ENCODE measurements at places on chromosomes 1 and 21. TPM values are rescaled to one million over a fixed set of nuclear protein-coding genes. Genes with fewer than 3 reads are reported as not detected.

CFHR1 gene
- total RNA-seq = not detected

MTARC2 gene
- 8.9 TPM for total RNA-seq

ALX3 gene
- total RNA-seq = not detected

KCNJ9 gene
- not detected for total RNA-seq

AGMAT gene
- total RNA-seq = 0.96 TPM

RGS1 gene
- total RNA-seq = not detected

DNA sequence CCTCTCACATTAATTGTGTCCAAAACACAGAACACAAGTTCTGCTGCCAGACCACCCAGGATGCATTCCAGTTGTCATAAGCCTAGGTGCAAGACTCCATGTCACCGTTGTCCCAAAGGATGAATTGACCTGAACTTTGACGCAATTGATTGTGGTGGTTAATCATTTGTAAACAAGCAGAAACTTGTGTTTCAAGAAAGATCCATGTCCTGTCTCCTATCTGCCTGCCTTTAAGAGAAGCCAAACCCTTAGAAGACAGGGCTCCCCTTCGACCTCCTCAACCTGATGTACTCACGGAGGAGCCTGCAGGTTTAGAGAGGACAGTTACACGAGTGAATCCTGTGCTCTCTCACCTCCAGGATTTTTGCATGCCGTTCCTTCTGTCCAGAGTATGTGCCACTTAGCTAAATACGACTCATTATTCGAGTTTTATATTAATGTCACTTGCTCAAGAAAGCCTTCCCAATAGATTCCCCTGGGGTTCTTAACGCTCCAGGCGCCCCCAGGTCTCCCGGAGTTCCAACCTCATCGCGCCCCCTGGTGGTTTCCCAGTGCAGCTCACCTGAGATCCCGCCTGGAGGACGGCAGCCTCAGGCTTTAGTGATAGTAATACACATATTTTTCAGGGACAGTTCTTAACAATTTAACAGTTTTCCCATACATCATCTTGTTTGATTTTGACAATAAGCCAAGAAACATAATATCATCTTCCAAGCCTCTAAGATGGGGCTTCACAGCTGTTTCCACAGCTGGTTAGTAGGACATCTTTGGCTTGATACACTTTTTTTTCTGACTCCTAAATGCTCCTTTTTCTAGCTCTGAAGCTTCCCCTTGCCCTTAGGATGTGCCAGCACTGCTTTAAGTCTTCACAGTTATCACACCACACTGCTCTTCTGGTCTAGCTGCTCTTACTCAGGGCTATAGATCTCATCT lies 2.4 kb upstream of the C8B start:
- no peak for DNase-seq

DNA sequence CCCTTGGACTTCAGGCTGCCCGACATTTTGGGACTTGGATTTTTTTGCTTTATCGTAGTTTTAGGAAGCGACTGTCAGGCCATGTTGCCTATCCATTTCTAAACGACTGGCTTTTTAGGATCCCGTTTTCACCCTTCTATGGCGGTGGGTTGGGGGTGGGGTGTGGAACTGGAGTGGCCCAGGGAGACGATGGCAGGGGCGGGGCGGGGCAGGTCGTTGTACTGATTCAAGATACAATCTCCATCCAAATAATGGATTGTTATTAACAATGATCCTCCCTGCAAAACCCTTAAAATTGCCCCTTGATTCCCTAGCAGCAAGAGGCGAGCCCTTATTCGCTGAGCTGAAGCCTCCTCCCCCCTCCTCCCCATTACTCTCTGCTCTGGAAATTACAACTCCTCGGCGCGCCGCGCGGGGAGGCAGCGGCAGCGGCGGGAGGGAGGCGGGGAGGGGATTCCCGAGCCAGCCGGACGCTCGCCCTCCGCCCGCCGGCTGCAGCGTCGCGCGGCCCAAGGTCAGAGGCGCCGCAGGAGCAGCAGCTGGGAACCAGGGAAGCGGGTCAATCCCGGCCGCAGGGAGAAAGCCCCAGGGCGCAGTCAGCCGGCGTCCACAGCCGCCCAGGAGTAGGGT lies at the start of gene TRIM67:
Gene TRIM67 (plus strand): TSS at position 392 of the 630 bp plus-strand sequence. CDS start 912 bp downstream, outside the sequence.
- no peak for DNase-seq

DNA sequence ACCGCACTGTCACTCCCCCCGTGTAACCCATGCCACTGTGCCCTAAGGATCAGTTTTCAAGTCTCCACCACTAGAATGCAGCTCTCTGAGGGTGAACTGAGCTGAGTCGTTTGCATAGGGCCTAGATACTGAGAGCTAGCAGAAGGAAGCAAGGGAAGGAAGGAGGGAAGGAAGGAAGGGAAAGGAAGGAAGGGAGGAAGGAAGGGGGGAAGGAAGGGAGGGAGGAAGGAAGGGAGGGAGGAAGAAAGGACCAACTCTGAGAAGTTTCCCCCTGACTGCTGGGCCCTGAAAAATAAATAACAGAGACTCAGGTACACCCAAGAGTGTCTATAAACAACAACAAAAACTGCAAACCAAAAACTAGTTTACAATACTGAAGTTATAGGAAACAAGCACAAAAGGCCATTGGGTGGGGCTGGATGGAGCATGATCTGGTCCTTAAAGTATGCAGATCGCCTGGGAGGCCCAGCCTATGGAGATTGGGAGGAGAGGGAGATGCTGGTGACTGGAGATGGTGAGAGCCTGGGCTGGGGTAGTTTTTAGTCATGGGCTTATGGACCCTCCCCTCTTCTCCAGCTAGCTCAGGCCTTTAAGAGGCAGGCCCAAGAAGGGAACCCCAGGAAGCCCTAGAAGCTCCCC lies 1.7 kb upstream of the MRPS15 start:
- DNase-seq = no peak

DNA sequence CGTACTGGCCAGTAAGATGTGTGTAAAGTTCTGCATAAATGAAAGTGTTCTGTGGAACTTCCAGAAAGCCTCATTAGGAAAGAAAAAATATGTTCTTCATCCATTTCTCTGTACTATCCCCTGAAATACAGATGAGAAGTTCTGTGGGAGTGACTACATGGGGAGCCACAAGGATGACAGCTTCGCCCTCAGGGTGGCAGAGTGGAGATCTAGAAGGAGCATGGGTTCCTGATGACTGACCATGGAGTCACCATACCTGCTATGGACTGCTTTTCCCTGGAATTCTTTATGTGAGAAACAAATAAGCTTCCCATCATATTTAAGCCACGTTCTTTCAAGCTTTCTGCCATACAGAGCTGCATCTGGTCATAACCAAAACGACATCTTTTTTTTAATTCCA lies 113.9 kb upstream of the RGS1 start:
- DNase-seq = no peak

DNA sequence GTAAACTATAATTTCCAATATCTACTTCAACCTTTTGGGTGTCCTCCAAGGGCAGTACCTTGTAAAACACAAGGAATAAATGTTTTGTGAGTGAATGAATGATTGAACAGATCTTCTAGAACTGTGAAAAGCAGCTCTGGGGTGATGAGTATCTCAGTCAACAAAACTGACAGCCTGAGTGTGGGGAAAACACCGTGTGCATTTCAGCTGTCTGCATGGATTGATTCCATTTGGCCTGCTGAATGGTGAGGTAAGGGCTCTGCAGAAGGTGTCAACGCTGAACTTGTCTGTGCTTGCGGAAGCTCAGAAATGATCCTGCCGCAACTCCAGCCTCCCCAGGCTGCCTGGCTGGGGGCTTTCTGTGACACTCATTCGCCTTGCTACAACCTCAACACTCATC lies 7.4 kb upstream of the AGMAT start:
- no peak for DNase-seq

DNA sequence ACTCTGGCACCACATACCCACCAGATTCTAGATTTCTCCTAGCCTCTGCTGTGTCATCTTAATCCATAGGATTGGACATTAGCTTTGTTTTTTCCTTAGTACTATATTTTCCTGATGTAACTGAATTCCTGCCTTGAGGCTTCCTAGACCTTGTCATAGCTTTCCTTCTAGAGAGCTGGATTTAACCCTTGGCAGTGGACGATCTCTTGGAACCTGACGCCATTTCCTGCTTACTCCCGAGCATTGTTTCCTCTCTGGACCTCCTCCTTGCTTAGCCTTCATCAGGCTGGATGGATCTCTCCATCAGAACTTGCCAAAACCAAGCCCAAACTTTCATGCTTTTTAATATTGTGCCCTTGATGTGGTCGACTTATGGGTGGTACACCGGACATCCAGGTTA lies 1.5 kb downstream of the APOBEC4 start:
- no peak for DNase-seq

GRCh38 chr1:24186711-24186992 lies 437 bp downstream of the IFNLR1 start:
- DNase-seq = no peak

- DNase-seq = no peak
Observed at GRCh38 chr1:150484861-150485260, 2.4 kb upstream of the TARS2 start.

- no peak for DNase-seq
Observed at GRCh38 chr1:173661271-173661670, 8.4 kb downstream of the ANKRD45 start.

DNA sequence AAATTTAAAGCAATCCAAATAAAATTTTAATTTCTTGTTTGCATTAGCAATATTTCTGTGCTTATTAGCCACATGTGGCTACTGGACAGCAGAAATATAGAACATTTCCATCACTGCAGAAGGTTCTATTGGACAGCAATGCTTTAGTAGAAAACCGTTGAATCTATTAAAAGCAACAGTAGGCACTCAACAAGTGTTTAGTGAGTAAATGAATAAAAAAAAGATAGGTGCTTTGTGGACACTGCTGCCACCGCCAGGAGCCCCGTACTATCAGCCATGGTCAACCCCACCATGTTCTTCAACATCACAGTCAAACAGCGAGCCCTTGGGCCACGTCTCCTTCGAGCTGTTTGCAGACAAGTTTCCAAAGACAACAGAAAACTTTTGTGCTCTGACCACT lies 74.5 kb upstream of the MUTYH start:
- DNase-seq = no peak

GRCh38 chr1:6267686-6268322 lies 6.9 kb upstream of the GPR153 start:
- no peak for DNase-seq

DNA sequence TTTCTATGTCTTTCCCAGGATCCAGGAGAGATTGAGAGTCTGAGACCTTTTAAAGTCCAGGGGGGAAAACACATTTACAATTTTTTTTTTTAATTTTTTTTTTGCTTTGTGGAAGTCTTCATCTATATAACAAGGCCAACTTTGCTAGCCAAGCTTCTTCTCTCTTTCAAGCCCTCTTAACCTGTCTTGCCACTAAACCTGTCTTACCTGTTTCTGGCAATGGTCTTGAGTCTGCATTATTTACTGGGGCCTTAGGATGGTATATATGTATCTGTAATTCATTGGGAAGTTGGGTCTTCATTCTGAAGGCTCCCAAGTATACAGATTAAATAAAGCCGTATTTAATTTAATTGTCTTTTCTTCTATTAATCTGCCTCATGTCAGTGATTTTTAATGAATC lies 750.9 kb upstream of the B3GALT2 start:
- DNase-seq = no peak

DNA sequence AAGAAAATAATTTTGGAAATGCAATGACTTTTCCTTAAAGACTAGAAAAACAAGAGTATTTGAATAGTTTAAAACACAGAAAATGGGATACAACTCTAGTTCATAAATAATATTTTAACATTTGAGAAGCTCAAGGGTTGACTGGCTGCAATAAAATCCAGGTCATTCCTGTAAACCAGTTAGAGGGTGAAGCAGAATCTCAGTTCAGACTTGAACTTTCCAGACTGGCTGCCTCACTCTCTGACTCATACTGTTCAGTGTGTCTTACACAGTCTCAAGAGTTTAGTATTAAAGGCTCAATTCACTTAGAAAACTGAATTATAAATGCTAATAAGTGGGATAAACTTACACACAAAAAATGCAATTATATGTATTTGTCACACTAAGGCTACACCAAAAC lies 89.9 kb downstream of the RAVER2 start:
- peak; percentile 45 for DNase-seq

- no peak for DNase-seq
Observed at GRCh38 chr1:8408151-8408839, 90.4 kb downstream of the SLC45A1 start.

DNA sequence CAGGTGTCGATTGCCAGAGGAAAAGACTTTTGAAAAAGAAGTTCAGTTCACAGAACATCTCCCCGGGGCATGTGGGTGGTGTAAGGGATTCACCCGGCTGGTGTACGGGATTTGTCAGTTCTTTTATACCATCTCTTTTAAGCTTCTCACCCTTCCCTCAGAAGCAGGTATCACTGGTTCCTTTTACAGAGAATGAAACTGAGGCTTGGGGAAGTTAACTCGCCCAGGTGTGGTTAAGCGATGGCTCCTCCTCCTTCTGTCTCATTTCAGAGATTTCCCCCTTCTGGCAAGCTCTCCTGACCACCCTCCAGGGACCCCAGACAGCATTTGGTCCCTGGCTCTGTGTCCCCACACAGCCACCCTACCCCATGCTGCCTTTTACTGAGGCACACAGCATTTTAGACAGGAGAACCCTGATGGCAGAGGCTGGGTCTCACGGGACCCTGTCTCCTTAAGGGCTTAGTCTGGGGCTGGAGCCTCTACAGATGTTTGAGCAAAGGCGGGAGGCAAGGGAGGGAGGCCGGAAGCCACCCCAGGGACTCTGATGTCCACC lies 2.8 kb upstream of the ECE1 start:
- DNase-seq = no peak

- DNase-seq = no peak
Observed at GRCh38 chr21:24023402-24023801, 1583.9 kb downstream of the MRPL39 start.
